ENCODE measurements at places on chromosomes 1 and 21.

DNA sequence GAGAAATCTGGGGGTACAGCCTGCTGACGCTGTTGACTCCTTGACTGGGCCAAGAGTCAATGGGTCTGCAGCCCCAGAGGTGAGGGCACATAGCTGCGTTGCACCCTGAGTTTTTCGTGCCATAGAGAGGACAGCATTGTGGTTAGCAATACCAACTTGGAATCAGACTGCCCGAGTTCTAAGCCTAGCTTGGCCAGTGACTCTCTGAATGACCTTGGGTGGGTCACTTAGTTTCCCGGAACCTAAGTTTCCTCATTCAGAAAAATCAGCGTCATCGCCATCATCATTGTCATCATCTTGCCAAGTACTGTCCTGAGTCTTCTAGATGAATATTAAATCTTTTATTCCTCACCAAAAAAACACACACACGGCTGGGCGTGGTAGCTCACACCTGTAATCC is 151.2 kb upstream of the TMEM51 start:
- DNase-seq, result no peak

GRCh38 chr21:32253215-32253641 is 25.6 kb downstream of the MIS18A start:
- DNase-seq, result no peak

DNA sequence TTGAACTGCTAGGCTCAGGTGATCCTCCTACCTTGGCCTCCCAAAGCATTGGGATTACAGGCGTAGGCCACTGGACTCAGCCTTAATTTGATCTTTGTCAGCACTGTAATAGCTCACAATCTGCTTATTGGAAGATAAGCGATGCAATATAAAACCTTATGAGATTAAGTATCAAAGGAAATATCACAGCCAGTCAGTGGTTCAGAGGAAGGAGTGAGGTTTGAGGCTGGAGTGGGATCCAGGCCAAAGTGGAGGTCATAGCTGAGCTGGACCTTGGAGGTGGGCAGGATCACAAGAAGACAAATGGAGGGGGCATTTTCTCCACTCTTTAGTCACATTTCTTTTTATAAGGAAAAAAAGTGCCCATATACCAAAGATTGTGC is 228.5 kb downstream of the RHOU start:
- no peak for DNase-seq

DNA sequence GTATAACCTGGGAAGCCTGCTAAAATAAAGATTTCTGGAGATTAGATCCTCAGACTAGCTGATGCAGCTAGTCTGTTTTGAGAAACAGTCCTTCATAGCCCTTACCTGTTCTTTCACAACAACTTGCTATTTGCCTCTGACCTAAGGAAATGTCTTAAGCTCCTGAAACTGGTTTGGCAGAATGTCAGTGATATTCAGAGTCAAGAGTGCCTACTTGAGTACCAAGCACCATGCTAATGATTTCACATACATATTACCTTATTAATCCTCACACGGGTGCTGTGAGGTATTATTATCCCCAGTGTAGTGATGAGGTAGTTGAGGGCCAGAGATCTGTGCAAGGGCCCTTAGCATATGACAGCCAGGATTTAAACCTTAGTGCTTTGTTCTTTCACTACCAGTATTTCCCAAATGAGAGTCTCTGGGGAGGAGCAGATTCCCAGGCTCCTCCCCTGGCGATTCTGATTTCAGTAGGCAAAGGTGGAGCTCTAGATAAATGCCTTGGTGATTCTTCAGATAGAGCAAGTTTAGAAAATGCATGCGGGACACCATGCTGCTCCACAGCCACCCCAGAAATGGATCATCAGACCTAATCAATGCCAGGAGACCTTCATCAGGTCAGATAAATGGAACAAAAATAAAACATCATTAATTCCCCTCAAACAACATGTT is 47.4 kb upstream of the WNT2B start:
- no peak for DNase-seq

DNA sequence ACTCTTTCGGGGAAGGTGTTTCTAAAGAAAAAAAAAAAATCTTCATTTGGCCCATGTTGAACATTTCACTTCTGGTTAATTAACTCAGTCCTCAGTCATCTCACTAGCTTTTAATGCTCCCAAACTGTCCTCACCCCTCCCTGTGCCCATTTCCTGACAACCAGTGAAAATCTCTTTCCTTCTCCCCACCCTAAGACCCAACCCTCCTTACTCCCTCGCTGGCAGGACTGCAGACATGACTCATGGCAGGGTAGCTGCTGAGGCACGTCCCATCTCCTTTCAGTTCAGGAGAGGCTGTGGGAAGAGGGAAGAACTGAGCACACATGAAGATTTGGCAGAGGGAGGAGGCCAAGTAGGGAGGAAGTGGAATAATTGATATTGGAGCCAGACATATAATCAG is 12.6 kb downstream of the PKP1 start:
- DNase-seq, result no peak

- DNase-seq, result no peak
Measured at GRCh38 chr1:206651014-206651413, 15.7 kb downstream of the DYRK3 start.

- DNase-seq, result no peak
Measured at GRCh38 chr1:68174738-68175113, 57.6 kb downstream of the WLS start.

DNA sequence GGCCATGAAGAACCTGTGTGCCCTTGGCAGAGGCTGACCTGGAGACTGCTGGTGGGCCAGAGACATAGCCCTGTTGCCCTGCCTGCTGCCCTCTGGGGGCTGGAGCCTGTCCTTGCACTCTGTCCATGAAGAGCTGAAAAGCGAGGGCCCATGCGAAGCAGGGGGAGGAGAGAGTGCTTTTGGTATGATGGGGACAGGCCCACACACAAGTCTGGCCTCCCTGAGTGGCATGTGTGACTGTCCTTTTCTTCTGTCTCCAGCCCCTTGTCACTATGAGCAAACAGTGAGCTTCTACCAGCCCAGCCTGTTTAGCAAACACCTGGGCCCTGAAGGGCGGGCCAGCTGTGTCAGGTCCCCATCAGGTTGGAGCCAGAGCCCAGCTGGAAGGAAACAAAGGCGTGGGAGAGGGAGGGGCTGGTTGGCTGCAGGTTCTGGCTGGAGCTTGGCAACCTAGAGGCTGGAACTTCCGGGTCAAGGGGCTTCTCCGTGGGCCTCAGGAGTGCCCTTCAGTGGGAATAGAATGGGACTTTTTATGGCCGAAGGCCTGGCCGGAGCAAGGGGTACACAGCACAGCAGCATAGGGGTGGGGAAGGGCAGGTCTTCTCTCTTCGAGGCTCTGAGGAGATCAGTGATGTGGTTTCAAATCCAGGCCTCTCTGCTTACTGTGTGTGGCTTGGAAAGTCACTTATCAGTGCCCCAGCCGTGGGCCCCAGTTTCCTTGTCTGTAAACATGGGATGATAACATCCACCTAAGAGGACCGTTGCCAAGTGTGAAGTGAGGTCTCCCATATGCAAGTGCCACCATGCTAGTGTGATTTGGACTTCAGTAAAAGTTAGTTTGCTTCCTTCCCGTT is 14.3 kb downstream of the QSOX1 start:
- peak; percentile 66 for DNase-seq

DNA sequence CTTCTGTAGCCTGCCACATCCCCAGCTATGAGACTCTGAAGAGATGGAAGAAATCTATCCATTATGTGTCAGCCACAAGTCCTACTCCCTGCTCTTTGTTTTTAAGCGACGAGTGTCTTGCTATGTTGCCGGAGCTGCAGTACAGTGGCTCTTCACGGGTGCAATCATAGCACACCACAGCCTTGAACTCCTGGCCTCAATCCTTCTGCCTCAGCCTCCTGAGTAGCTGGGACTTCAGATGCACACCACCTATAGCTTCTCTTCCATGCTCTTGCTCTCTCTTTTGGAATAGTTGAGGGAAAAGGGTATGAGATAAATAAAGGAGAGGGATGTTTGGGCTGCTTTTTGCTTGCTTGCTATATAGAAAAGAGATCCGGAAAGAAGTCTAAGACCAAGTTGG is 1.6 kb downstream of the TUFT1 start:
- DNase-seq, result no peak

DNA sequence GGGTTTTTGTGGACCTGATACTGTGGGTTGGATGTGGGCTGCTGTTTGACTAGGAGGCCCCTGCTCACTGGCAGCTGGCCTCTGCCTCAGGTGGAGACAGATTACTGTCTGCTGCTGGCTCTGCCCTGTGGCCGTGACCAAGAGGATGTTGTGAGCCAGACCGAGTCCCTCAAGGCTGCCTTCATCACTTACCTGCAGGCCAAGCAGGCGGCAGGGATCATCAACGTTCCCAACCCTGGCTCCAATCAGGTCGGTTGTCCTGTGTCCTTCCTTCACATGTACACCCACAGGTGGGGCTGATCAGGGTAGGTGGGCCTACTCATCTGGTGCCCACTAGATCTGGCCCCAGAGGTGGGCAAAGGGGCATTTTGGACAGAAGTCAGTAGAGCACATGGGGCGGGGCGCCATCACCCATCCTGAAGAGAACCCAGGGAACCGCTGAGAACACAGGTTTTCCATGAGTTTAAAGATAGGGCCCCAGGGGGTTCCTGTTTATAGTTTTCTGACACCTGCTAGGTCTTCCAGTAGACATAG is 37.2 kb downstream of the ZBTB17 start:
- DNase-seq, result no peak
